Myocyte (in vitro differentiated cells): ENCODE measurements at places on chromosomes 4 and X.

- no peak for DNase-seq
These were observed 154.4 kb downstream of the PTTG2 start for GRCh38 chr4:38114386-38115150.

DNA sequence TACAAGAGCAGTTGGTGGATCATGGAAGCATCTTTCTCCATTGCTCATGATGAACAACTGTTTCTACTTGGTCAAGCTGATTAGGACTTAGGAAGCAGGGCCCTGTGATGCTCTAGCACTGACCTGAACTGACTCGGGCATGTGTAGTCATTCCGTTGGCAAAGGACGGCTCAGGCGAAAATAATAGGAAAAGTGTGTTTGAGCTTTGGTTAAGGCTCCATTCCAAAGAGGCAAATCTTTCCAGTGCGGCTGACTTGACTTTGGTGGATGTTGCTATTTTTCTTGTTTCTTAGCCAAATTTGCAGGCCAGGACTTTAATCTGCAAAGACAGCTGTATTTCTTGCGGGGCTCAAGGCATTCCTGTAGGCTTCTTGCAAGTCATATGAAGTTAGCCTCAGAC lies 39.5 kb downstream of the ZNF518B start:
- DNase-seq: peak; percentile 5

- DNase-seq: peak; percentile 7
These were observed 259.8 kb downstream of the IQCM start for GRCh38 chr4:149555799-149556198.

- DNase-seq: no peak
These were observed 299.9 kb downstream of the ASMT start for GRCh38 chrX:1914606-1915365.

DNA sequence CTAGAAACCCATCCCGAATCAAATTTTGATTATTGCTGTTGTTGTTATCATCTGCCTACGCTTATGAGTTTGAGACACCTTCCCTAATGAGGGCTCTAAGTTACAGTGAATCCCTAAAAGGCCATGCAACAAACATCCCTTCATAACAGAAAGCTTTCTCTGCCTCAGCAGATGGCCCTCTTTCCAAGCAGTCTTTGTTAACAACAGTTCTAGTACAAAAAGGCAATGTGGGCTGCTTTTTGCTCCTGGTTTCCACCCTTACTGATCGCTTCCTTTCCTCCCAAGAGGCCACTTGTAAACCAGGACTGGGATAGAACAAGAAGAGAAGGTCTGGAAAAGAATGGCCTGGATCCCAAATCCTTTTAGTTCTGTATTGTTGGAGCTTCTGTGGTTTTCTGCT lies 24.2 kb downstream of the GPC4 start:
- DNase-seq: no peak

DNA sequence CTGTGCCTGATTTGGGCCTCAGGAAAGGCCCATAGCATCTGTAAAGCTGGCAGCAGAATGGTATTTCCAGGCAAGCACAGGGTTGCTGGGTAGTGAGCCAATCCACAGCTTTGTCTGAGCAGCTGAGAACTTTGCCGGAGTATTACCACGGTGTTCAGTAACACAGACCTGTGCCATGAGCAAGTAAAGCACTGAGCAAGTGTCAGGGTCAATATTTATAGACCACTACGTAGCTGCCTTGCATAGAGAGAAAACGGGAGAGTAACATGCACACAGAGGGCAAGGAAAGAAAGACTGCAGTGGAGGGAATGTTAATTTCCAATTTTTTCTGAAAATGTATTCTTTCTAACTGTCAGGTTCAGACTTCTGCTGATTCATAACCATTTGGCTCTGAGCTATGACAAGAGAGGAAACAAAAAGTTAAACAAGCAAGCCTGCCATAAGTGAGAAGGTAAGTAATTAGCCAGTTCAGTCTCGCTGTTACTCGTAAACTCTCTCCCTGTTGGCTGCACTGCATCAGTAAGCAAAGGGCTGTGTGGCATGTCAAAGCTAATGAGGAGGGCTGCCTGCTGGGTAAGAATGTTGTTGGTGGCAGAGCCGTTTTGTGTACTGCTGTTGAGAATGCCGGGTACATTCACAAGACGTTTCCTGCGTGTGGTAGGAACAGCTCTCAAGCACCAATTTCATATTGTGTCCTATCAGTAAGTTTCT lies 238.1 kb downstream of the BMPR1B start:
- peak; percentile 95 for DNase-seq

DNA sequence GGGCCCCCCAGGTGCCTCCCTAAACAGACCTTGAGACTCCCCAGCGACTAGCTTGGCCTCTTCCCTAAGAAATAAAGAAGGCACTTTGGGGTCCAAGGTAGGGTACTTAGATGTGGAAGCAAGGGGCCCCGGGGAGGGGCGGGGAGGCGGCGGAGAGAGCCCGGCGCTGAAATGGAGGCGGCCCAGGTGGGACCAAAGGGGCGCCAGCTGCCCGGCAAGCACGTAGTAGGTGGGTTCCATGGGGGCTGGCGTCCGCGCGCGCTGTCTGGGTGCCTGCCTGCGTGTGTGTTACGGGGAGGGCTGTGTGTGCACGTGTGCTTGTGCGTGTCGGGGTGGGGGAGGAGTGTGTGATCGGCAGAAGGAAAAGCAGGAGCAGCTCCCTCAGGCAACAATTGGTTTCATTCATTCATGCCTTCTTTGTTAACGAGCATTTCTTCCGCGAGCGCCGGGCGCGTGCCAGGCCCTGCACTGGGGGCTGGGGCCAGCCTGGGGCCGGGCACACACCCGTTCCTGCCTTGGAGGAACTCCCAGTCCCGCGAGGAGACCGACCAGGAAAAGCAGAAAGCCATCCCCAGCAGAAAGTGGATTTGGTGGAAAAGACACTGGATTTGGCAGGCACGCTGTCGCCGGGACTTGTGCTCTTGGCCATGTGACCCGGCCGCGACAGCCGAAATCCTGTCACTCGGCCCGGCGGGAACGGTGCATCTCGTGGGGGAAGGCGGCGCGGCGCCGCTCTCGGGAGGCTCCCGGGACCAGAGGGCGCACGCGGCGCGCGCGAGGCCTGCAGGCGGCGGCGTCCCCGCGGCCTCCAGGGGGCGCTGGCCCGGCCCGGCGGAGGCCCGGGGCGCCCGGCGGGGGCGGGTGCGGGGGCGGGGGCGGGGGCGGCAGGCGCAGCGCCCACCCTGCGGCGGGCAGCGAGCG lies 3.3 kb upstream of the DUSP9 start:
- DNase-seq: no peak

- DNase-seq: no peak
These were observed 450.9 kb upstream of the NR3C2 start for GRCh38 chr4:148893095-148893494.

DNA sequence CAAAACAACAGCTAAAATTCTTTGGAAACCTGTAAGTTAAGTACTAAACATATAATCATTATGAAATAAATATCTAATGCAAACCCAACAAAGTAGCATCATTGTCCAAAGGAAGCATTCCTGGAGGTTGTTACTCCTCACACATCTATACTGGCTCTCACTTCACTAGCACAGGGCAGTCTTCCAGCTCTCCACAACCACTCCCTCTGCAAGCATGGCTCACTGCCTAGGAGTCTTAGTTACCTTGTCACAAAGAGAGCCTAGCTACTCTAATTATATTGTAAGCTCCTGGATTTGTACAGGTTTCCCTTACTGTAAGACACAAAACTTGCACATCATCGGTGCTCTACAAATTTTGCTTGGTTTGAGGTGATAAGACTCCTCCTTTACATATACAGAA lies 76.1 kb downstream of the AMMECR1 start:
- DNase-seq: no peak

DNA sequence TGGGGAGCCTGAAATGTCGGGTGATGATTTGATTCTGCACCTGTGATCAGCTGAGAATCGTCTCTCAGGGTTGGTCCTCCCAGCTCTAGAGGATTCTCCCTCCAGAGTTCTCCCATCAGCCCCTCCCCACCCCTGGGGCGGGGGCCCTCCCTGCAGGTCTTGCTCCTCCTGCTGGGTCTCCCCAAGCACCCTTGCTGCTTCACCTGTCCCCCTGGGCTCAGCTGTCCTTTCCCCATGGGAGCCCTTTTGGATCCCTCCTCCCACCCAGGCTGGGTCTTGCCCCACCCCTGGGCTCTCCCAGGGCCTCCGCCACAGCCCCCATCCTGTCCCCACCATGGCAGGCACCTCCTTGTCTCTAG lies 22.2 kb downstream of the PSAPL1 start:
- no peak for DNase-seq

DNA sequence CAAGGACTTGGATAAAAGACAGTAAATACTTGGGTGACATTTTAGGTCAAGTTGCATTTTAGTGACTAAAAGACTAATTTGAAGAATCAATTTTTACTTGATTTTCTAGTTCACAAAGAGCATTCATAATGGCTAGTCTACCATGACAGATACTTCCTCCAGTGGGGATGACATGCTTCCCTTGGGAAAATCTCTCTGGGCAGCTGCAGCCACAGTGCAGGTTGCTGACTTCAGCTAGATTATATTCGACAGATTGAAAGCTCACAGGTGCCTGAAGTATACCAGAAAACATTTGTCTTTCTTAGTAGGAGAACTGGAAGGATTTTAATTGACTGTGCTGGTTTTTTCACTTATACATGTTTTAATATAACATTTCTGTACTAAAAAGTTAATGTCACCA lies 209.6 kb upstream of the MAGEB2 start:
- DNase-seq: peak; percentile 62

- peak; percentile 53 for DNase-seq
These were observed 35.9 kb downstream of the SUPT20HL1 start for GRCh38 chrX:24396236-24396930.

GRCh38 chr4:166042510-166043055 lies 169.5 kb downstream of the TLL1 start:
- no peak for DNase-seq

DNA sequence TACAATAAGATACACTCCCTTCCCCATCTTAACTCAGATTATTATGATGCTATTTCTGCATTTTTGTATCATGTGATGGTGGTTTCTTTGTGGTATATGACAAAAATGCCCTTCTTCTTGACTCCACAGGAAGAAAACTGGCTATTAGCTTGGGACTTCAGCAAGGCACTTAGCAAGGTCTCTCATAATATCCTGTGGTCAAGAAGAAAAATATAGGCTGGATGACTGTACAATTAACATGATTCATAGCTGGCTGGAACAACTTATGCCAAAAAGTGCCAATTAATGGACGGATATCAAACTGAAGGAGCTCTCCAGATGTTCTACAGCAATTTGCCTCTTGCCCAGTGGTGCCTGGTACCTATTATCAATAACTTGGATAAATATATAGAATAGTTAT lies 2.3 kb upstream of the MID1IP1 start:
- no peak for DNase-seq

- no peak for DNase-seq
These were observed 62.9 kb upstream of the NDST3 start for GRCh38 chr4:117971403-117971802.

DNA sequence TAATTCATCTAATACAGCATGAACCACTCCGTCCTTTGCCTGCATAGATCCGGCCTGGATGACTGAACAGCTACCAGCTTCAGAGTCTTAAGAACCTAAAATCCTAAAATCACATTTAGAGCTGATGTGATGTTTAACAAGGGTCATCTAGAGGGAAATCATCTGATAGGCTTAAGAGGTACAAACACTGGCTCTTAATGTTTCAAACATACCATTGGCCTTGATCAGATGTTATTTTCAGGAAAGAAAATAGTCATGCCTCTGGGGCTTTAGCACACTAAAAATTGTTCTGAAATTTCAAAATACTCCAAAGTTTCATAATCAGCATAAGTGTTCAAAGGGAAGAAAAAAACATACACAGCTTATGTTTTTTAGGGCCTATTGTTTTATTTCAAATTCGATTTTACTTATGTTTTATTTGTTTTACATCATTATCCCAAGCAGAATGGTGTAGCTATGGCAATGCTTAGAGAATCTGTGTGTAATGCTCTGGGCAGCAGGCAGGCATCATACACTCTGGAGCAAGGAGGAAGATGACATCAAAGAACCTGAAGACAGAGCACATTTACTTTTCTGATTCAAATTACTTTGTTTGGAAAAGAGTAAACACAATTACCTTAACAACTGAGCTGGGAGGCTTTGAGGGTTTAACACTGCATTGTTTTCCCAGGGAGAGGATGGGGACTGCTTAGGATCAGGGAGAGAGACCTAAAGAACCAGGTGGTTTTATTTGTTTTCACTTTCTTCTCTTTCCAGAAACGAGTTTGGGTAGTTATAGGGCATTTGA lies 25.3 kb upstream of the LEF1 start:
- no peak for DNase-seq

DNA sequence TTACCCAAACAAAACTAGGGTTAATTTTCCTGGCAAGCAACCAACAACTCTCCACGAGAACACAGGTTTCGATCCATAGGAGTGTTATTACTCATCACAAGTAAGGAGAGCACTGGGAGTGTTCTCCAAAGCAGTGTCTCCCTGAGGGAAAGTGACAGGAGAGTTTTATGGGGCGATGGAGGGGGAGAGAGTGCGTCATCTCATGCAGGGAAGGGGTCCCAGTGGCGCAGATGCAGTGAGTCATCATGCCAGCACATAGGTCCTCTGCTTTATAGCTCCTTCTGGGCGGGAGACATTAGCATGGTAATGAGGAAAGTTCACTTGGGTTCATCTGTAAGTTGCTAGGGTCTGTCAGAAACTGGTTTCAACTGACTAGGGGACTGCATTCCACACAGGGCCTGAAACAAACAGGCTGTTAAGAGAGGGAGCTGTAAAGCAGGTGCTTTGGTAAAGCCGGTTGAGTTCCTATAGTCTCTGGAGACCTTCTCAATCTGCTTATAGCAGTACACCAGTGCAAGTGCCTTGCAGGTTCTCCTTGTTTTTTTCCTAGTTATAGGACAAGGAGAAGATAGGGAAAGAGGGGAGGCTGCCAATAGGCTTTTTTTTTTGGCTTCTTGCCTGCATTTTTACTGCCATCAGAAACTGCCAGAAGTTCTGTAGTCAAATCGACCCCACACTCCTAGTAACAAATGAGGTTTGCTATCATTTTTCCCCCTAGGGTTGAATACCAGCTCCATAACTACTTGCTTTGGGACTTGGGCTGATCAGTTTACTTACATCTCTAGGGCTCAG lies 12.8 kb upstream of the BOD1L1 start:
- peak; percentile 13 for DNase-seq

GRCh38 chr4:182885738-182886077 lies 31.5 kb downstream of the DCTD start:
- no peak for DNase-seq

- no peak for DNase-seq
These were observed 32.2 kb downstream of the ZCCHC12 start for GRCh38 chrX:118855681-118856310.

DNA sequence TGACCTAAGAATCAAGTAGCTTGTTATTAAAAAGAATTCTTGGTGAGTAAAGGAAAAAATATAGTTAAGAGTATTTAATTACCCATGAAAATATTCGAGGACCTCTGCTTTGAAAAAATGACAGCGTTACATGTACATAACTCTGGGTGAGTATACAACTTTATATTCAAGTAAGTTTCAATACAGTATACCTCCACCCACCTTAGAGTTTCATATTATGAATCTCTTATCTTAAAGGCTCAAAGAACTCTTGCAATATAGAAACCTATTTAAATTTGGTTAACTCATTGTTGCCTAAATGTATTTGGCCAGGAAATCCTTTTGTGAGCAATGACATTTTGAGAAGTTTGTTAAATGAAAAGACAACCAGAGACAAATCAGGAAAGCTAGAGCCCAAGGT lies 138.2 kb downstream of the QDPR start:
- DNase-seq: no peak

- peak; percentile 4 for DNase-seq
These were observed 32.1 kb upstream of the GLRA2 start for GRCh38 chrX:14497184-14497666.
